ENCODE measurements at places on chromosomes 7 and 10. TPM values are rescaled to one million over a fixed set of nuclear protein-coding genes. Genes with fewer than 3 reads are reported as not detected.

The RPA3 gene
- total RNA-seq = 44.9 TPM

The PPP1R3C gene
- total RNA-seq = 39.1 TPM

The HOXA4 gene
- total RNA-seq = 0.55 TPM

The KLF14 gene
- not detected for total RNA-seq

The TBX20 gene
- not detected for total RNA-seq

The PALS2 gene
- total RNA-seq = 18.1 TPM

GRCh38 chr10:91536111-91536510 lies 96.8 kb downstream of the PPP1R3C start:
- H3K27me3 ChIP-seq = no peaks in the 10 kb centered on the region
- no peaks in the 10 kb centered on the region for H3K36me3 ChIP-seq
- no peak overlapping the region for H3K27ac ChIP-seq
- no peaks in the 10 kb centered on the region for H3K4me1 ChIP-seq

GRCh38 chr7:80225361-80225760 lies 90.7 kb downstream of the GNAI1 start:
- no peak overlapping the region for H3K27ac ChIP-seq
- no peak overlapping the region for H3K4me3 ChIP-seq
- H3K36me3 ChIP-seq = no peaks in the 10 kb centered on the region
- H3K27me3 ChIP-seq = no peaks in the 10 kb centered on the region

DNA sequence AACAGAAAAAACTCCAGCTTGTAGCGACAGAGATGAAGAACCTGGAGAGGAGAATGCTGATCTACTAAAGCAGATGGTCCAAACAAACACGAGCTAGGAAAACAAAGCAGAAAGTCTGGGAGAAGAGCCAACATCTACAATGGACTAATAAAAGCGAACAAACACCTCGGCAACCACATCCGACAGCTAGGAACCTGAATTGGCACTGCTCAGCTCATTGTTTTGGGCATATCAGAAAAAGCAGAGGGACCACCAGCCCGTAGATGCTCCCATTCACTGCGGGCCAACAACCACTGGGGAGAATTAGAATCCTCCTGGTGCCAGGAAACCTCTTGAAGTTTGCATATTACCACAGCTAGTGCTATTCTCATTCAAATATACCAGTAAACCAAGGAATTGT lies 204.7 kb downstream of the NXPH1 start:
- no peak overlapping the region for H3K4me3 ChIP-seq
- no peaks in the 10 kb centered on the region for H3K36me3 ChIP-seq
- peaks cover 7% of the 10 kb centered on the region for H3K4me1 ChIP-seq
- no peak overlapping the region for H3K27ac ChIP-seq
- H3K27me3 ChIP-seq = no peaks in the 10 kb centered on the region

- H3K27me3 ChIP-seq = no peaks in the 10 kb centered on the region
- peak; percentile 16 for DNase-seq
Measured at GRCh38 chr7:13602036-13602435, 387.4 kb downstream of the ETV1 start.

DNA sequence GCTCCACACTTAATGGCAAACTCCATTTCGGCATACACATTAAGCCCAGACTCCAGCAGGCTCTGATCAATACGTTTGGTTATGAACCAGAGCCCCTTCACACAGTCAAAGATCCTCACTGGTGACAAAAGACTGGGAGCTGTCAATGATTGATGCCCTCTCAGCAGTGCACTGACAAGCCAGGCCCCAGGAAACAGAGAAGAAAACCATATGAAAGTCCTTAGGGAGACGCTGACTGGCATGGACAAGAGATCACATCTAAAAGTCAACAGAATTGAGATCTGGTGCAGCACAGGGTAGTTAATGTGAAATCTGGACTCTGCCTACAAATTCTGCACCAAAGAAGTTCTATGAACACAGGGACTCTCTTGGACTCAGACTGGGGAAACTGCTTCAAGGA lies 600.9 kb upstream of the NRP1 start:
- no peak overlapping the region for H3K4me3 ChIP-seq
- DNase-seq = no peak
- no peaks in the 10 kb centered on the region for H3K27me3 ChIP-seq
- no peaks in the 10 kb centered on the region for H3K4me1 ChIP-seq
- H3K36me3 ChIP-seq = no peaks in the 10 kb centered on the region

GRCh38 chr7:133265821-133266220 lies 12.9 kb downstream of the EXOC4 start:
- H3K4me1 ChIP-seq = peaks cover 32% of the 10 kb centered on the region
- H3K36me3 ChIP-seq = no peaks in the 10 kb centered on the region
- no peak overlapping the region for H3K27ac ChIP-seq
- no peaks in the 10 kb centered on the region for H3K27me3 ChIP-seq
- no peak overlapping the region for H3K4me3 ChIP-seq

- H3K36me3 ChIP-seq = no peaks in the 10 kb centered on the region
- H3K4me3 ChIP-seq = no peak overlapping the region
- no peaks in the 10 kb centered on the region for H3K27me3 ChIP-seq
- peak; percentile 45 for DNase-seq
- H3K4me1 ChIP-seq = no peaks in the 10 kb centered on the region
Measured at GRCh38 chr7:150755473-150756099, 18.4 kb downstream of the GIMAP5 start.

- no peak overlapping the region for H3K27ac ChIP-seq
- H3K36me3 ChIP-seq = no peaks in the 10 kb centered on the region
- H3K27me3 ChIP-seq = no peaks in the 10 kb centered on the region
Measured at GRCh38 chr10:116014326-116014725, 258.7 kb downstream of the GFRA1 start.

- H3K36me3 ChIP-seq = no peaks in the 10 kb centered on the region
- no peaks in the 10 kb centered on the region for H3K27me3 ChIP-seq
- no peak overlapping the region for H3K4me3 ChIP-seq
- H3K27ac ChIP-seq = no peak overlapping the region
Measured at GRCh38 chr10:35339942-35340341, 3.6 kb downstream of the CCNY start.

- peak overlapping the region; percentile 78 for H3K4me3 ChIP-seq
- DNase-seq = peak; percentile 79
- no peaks in the 10 kb centered on the region for H3K27me3 ChIP-seq
- H3K36me3 ChIP-seq = peaks cover 27% of the 10 kb centered on the region
Measured at GRCh38 chr10:97399843-97400545, 1.1 kb downstream of the RRP12 start.

DNA sequence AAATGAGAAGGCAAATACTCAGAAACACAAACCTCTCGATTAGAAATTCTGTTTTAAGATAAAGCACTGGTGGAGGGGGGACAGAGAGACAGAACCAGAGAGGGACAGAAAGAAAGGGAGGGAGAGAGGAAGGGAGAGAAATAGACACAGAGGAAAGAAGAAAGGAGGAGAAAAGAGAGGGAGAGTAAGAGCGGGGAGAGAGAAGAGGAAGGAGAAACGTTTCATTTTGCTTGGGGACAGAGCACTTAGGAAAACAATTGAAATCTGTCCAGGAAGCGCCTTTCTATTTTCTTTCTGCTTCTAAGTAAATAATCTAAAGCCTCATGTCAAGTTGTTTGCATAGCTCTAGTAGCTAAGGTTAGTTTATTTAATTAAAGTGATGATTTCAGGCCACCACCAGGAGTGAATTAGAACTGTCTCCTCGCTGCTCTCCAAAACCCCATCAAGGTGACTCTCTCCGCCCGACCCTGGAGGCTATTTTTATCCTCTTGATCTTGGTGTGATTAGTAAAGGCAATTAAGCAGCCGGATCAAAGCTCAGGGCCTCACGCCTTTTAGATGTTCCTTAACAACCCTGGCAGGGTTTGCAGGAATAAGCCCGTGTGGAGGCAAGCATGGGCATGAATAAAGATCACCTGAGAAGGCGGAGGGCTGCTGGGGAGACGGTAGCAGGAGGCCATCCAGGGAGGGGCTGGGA lies 73.4 kb upstream of the INSIG1 start:
- H3K4me3 ChIP-seq = no peak overlapping the region
- H3K27ac ChIP-seq = no peak overlapping the region
- no peaks in the 10 kb centered on the region for H3K4me1 ChIP-seq
- H3K27me3 ChIP-seq = no peaks in the 10 kb centered on the region

DNA sequence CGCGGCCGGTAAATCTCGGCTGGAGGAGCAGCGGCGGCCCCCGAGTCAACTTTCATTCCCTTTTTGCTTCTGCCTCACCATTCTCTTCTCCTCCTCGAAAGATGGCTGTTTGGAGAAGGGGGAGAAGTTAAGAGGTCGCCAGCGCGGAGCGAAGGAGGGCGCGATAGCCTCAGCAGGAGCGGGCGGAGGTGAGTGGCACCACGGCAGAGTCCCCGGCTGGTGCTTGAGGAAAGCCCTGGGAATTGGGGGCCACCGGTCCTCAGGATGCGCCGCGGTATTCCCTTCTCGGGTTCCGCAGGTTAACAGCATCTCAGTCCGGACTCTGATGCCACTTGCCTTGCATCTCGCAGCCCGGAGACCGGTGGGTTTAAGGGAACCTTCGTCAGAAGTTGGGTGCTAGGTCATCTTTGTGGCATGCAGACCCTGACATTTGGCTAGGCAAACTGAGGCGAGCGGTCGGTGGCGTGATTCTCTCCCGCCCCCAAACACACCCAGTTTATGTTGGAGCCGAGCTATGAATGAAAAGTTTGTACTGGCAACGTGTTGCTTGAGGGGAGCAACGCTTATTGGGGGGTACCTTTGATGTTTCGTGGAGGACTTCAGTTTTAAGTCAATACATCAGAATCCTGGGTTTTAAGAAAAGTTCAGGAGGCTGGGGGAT lies 59.5 kb upstream of the PRPS1L1 start:
- no peak for DNase-seq
- peak overlapping the region; percentile 83 for H3K4me3 ChIP-seq
- no peaks in the 10 kb centered on the region for H3K36me3 ChIP-seq
- H3K27me3 ChIP-seq = peaks cover 15% of the 10 kb centered on the region
- H3K4me1 ChIP-seq = peaks cover 21% of the 10 kb centered on the region

DNA sequence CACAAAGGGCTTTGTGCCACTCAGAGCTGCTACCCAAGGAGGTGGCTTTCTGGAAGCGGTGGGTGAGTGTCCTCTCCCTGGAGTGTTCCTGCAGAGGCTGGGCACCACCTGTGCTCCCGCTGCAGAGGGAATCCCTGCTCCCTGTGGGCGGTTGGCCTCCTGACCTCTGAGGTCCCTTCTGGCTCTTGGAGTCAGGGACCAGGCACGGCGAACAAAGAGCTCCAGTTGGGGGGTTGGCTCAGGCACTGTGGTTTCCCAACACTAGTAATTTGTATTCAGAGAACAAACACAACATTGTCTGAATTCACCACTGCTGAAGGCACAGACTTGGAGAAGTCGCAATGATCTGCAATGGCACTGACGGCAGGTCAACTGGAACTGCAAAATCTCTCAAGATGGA lies 328.9 kb downstream of the PRPF18 start:
- no peak overlapping the region for H3K27ac ChIP-seq
- no peak overlapping the region for H3K4me3 ChIP-seq

GRCh38 chr10:74233281-74233680 lies 82.3 kb downstream of the ADK start:
- H3K4me3 ChIP-seq = no peak overlapping the region
- H3K27me3 ChIP-seq = no peaks in the 10 kb centered on the region
- H3K4me1 ChIP-seq = no peaks in the 10 kb centered on the region
- H3K27ac ChIP-seq = no peak overlapping the region
- H3K36me3 ChIP-seq = no peaks in the 10 kb centered on the region
- no peak for DNase-seq

DNA sequence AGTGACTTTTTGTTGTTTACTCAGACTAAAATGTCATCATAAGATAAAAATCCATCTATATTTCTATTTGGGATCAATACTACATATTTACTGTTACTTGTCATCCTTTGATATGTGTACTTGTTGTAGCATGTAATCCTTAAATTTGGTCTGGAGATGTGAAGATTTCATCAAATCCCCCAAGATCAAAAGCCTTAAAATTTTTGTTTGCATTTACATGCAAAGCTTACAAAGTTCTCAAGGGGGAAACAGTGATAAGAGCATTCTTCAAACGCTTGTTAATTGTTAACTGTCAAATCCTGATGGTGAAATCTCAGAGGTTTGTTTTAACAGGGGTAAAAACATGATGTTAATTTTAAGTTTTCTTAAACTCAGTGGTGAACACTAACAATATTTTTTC lies 84.9 kb upstream of the SKAP2 start:
- no peak overlapping the region for H3K4me3 ChIP-seq
- no peaks in the 10 kb centered on the region for H3K4me1 ChIP-seq
- DNase-seq = no peak
- H3K36me3 ChIP-seq = no peaks in the 10 kb centered on the region

DNA sequence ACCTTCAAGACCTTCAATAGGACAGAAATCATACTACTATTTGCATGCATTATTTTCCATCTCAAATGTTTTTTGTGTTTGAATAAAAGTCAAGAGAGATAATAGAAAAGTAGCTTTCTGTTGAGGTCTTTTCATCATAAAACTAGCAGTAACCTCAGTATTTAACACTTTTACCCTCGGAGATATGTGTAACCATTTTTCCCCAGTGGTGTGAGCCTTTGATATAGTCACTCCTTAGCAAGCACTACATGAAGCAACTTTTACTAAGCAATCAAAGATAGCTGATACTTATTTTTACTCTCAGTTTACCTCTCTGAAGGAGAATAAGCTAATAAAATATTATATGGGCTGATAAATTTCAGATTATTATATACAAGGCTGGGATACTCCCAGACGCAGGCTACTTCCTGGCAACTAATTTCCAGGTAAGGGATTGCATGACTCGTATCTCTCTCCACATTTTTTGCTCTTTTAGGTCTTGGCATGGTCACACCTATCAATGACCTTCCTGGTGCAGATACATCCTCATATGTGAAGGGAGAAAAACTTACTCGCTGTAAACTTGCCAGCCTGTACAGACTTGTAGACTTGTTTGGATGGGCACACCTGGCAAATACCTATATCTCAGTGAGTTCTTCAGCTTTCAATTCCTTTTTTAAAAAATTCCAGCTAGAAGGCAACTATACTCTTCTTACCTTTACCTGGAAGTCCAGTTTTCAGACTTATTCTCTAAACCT lies 91.5 kb upstream of the MXI1 start:
- no peak overlapping the region for H3K27ac ChIP-seq
- peaks cover 84% of the 10 kb centered on the region for H3K36me3 ChIP-seq
- no peak for DNase-seq
- H3K4me1 ChIP-seq = no peaks in the 10 kb centered on the region
- H3K27me3 ChIP-seq = no peaks in the 10 kb centered on the region

GRCh38 chr7:13050703-13051102 lies 363.3 kb downstream of the ARL4A start:
- H3K4me1 ChIP-seq = peaks cover 8% of the 10 kb centered on the region
- no peak for DNase-seq
- no peaks in the 10 kb centered on the region for H3K27me3 ChIP-seq

DNA sequence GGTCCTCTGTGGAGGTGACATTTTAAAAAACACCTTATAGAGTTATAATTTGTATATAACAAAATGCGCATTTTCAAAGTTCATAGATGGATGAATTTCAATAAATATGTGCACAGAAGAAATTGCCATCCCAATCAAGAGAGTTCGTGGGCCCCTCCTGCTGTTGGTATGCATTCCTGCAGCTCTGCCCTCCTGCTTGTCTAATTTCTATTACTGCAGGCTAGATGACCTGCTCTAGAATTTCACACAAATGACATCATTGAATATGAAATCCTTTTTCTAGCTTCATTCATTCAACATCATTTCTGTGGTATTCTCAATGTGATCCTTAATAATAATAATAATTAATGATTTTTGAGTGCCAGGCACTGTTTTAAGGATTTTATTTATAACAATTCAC lies 348.2 kb downstream of the SDK1 start:
- no peaks in the 10 kb centered on the region for H3K27me3 ChIP-seq
- DNase-seq = no peak
- H3K4me3 ChIP-seq = no peak overlapping the region
- no peaks in the 10 kb centered on the region for H3K36me3 ChIP-seq

- peak; percentile 92 for DNase-seq
- peaks cover 16% of the 10 kb centered on the region for H3K4me1 ChIP-seq
- H3K27me3 ChIP-seq = no peaks in the 10 kb centered on the region
- no peak overlapping the region for H3K4me3 ChIP-seq
- H3K27ac ChIP-seq = no peak overlapping the region
- H3K36me3 ChIP-seq = no peaks in the 10 kb centered on the region
Measured at GRCh38 chr7:140653319-140654108, 12.9 kb upstream of the DENND2A start.
